NCI-H510A treated with DMSO at 0.1 percent for 48 hours (cell line): ENCODE measurements at places on chromosomes 5 and 9.

DNA sequence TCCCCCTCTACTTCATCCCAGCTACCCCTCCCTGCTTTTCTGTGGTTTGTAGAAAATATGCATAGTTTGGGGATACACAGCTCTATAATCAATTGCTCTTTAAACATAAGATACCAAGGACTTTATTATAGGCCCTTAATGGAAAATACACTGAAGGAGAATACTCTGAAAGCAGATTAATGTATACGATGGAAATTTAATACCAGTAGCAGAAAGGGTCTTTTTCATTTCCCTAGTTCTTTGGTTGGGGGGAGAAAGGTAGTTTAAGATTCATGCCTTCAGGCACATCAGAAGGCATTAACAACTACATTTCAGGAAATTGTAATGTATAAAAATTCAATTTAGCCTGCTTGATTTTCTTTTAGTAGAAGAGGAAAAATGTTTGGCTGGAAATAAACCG, 452.9 kb upstream of the ZNF608 start:
- DNase-seq, result no peak

DNA sequence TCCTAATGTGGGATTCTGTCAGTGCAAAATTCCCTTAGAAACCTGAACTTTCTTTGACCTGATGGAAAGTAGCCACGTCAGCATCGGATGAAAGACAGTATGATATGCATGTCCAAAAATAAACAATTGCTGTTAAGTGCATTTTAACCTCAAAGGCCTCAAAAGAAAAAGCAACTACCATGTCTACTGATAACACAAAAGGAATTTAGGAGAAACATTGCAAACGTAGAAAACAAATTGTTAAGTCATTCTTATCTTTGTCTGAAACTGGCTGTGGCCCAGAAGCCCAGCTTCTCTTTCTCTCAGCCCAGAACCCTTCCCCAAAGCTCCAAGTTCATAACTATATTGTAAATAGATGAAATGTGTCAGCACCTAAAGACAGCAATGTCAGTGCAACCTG, 11.1 kb upstream of the LHFPL2 start:
- DNase-seq, result no peak

- DNase-seq, result no peak
These were observed 856 bp upstream of the PCDHGA3 start for GRCh38 chr5:141342773-141343172.

GRCh38 chr9:99818500-99818899, 3.2 kb upstream of the NR4A3 start:
- peak; percentile 27 for DNase-seq

GRCh38 chr5:138110266-138110963, 26.6 kb downstream of the WNT8A start:
- no peak for DNase-seq

- DNase-seq, result no peak
These were observed 572.5 kb upstream of the RGMB start for GRCh38 chr5:98200726-98201541.

DNA sequence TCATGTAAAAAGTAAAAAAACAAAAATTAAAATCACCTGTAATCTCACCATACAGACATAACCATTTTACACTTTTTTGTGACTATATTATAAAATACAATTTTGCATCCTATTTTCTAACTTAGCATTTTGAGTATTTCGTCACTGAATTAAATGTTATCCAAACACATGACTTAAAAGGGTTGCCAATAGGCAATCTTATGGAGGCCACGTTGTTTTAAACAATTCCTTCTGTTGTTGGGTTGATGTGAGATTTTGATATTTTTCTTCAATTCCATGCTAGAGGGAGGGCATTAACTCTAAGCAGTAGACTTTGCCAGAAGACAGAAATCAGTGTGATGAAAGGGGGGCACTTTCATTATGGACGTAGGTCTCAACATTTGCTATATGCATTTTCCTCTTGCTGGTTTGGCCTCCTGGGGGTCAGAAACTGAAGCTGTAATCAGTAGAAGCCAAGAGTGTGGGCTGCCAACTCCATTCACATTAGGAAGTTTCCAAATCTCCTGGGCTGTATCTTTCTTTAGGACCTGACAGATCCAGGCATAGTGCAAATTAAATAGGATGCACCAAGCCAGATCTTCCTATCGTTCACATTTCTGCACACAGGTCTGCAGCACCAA, 614.2 kb upstream of the CLINT1 start:
- no peak for DNase-seq

DNA sequence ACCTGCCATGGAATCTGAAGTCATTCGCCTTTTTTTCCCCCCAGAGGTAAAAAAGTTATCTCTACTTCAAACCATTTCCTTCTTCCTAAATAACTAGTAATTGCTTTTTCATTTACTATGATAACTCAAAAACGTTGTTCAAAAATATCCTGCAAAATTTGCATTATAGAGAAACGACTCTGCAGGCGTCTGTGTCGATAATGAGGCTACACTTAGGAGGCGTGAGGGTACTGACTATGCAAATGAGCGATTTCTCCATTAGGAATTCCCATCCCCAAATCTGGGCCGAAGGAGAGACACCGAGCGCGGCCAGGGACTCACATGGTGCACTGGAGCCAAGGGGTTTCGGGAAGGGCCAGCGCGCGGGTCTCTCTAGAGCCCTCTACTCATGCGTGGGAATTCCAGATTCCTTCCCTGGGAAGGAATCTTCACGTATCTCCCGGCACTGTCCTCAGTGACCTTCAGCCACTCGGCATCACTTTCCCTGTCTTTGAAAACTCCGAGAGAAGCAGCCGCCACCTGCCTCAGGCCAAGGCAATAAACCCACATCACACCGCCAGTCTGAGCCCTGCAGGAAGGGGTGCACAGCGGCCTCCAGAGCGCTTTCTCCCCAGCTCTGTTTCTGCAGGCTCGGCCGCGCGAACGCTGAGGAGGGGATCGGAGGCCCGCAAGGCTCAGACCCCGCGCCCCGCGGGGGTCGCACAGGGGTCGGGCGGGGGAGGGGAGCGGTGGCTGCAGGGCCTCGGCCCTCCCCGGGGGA, 718 bp upstream of the DENND4C start:
- peak; percentile 55 for DNase-seq

DNA sequence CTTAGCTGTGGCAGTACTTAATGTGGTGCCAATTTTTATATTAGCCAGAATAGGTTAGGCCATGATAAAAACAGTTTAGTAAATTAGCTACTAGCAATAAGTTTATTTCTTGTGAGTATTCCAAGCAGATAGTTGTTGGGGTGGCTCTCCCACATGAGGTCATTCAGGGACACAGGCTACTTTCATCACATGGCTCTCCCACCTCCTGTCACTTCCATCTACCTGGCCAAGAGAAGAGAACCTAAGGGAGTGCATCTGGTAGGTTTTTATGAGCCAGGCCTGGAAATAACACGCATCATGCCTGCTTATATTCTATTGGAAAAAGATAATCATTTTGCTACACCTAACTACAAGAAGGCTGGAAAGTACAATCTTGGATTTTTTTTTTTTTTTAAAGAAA, 161.4 kb upstream of the CCNH start:
- DNase-seq, result no peak

- DNase-seq, result no peak
These were observed 124.9 kb downstream of the TMEM161B start for GRCh38 chr5:88143693-88144218.

DNA sequence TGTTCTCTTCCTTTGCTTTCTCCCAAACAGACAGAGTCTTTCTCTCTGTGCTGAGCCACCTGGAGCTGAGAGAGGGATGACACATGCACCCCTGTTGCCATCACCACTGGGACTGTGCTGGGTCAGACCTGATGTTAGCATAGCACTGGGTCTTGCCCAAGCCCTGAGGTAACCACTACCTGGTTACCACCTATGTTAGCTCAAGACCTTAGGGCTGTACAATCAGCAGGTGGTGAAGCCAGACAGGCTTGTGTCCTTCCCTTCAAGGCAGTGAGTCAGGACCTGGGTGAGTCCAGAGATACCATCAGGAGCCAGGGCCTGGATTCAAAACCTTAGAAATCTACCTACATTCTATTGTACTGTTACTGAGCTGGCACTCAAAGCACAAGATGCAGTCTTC, 32.1 kb downstream of the FST start:
- DNase-seq, result no peak

GRCh38 chr9:97505845-97506244, 4.4 kb downstream of the TMOD1 start:
- DNase-seq, result no peak

- no peak for DNase-seq
These were observed 14.0 kb upstream of the GPR151 start for GRCh38 chr5:146529984-146530383.

DNA sequence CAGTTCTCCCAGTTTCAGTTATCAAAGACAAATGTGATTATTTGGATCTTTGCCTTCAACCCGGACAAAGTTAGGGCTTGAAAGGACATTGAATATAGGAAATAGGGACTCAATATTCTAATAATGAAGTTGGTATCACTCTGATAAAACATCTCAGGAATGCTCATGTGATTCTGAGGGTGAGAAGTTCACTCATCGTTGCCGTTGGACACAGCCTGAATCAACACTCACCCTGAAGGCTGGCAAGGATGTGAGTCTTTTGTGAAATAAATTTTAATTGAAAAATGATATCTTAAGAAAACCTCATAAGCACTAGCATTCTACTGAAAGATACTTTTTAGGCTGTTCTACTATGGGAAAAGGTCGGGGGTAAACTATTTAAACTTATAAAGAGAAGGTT, 44.8 kb upstream of the C9orf72 start:
- no peak for DNase-seq

GRCh38 chr9:18343784-18344183, 130.2 kb upstream of the ADAMTSL1 start:
- DNase-seq, result no peak

DNA sequence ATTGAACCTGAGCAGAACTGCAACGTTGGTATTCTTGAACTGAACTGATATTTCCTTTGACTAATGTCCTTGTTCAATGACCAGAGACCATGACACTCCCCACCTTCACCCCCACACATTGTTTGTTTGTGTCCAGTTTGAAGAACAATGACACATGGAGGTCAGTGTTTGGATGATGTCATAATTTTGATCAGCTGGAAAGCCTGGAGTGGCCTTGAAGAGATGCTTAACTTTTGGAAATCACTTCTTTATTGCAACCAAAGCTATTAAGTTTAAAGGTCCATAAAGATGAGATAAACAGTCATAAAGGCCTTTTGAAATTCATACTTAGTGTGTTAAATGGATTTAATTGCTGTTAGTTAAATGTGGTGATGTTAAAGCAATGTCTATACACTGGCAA, 92.7 kb downstream of the TMC1 start:
- DNase-seq, result no peak

GRCh38 chr5:68250661-68251298, 35.2 kb downstream of the PIK3R1 start:
- DNase-seq, result no peak

DNA sequence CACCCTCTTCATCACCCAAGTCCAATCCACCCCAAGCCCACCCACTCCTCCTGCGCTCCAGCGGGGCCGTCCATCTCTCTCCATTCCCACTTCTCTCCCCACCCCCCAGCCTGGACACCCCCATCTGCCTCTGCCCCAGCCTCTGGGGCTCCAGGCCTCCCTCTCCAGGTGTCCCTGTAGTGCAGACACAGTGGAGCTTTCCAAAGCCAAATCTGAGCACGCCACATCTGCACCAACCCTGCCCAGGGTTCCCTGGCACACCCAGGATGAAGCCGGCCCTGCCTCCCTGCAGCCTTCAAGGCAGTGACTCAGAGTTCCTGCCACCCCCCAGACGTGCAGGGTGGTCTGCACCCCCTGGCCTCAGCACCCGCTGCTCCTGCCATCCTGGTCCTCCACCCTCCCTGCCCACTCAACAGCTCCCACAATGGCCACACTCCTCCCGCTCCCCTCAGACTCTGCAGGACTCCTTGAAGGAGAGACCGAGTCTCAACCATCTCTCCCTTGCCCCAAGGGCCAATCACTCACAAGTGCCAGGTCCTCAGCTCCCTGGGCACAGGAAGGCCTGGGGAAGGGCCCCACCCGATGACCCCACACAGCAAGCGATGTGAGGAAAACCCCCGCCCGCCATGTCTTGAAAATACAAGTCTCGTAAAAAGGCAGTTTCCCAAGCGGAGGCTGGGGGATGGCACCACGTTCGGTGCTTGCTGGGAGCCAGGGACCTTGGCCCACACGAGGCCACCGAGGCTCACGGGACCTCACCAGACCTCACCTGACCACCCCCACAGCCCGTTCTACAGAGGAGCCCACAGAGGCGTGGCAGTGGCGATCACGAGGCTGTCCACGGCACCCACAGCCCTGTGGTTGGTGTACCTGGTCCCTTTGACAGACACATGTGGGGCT, 22.2 kb downstream of the VAV2 start:
- no peak for DNase-seq

DNA sequence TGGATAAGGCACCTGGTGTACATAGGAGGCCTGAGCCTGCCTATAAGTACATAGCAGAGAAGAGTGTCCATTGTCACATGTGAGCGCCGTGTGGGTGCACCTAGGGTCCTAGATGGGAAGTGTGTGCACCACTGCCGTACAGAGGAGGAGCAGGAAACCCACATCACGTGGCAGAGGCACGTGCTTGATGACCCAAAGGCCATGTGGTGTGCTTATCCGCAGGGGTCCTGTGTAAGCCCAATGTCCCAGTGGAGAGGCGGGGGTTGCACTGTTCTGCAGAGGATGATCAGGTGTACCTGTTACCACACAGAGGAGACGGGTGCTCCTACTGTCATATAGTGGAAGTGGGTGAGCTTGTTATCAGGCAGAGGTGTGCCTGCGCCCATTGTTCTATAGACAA, 354.1 kb upstream of the IRX2 start:
- DNase-seq, result no peak

- DNase-seq, result no peak
These were observed 407.0 kb upstream of the GRAMD2B start for GRCh38 chr5:126016256-126016655.

GRCh38 chr5:41649659-41650058, 139.3 kb upstream of the PLCXD3 start:
- DNase-seq, result no peak

DNA sequence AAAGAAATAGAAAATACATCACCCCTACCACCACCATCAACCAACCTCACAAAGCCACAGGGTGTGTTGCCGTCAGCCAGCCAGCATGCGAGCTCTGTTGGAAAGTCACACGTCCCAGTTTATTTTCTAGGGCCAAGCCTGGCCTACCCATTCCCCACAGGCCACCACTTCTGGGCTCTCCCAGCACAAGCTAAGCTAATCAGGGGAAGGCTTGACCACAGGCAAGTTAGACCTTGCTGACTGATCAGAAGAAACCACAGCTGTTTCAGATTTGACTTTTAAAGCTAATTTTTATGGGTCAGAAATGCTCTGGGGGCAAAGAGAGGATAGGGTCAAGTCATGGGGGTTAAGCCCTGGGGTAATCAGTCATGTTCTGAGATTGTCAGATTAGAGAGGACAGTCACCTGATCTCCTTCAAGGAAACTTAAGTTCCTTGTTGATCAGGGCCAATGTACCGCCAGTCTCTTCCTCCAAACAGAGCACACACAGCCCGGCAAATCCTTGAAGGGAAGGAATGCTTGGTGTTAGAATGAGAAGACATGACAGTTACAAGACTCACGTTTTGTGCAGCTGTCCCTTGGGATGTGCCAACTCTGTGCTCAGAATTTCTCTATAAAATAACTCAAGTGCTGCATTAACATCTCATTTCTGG, 7.6 kb downstream of the SHB start:
- no peak for DNase-seq

GRCh38 chr5:52531105-52531504, 256.6 kb upstream of the ITGA1 start:
- no peak for DNase-seq
